ENCODE measurements at places on chromosomes 3 and 15.

- no peak for DNase-seq
Observed at GRCh38 chr3:175111036-175111435, 251.9 kb downstream of the NAALADL2 start.

DNA sequence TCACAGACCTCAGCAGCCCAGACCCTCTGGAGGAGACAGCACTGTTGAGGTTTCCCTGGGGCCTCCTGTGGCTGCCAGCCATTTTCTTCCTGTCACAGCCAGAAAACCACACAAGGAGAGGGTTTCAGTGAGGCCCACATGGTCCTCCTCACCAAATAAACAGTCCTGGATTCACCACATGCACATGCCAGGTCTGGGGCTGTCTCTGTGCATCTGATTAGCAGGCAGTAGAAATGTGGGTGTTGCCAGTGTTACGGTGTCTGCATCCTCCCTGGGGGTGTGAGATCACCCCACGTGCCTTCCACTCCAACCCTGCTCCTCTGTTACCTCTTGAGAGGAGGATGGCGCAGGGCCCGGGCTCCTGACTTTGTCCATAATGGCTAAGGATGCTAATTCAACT lies 140.4 kb downstream of the CHDH start:
- no peak for DNase-seq

DNA sequence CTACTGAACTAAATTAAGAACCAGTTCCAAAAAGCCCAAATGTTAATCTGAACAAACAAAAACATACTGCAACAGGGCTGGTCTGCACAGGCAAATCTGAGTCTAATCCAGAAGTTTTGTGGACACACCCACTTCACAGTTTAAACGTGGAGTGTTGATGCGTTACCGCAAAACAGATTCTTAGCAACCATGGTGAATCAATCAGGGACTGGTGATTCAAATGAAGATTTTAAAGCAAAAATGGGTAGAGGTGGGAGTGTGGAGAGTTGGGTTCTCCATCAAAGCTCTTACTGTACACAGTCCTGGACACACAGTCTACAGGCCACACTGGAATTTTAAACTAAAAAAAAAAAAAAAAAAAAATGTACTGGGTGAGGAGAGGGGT lies 5.2 kb downstream of the ANXA2 start:
- DNase-seq = peak; percentile 20

DNA sequence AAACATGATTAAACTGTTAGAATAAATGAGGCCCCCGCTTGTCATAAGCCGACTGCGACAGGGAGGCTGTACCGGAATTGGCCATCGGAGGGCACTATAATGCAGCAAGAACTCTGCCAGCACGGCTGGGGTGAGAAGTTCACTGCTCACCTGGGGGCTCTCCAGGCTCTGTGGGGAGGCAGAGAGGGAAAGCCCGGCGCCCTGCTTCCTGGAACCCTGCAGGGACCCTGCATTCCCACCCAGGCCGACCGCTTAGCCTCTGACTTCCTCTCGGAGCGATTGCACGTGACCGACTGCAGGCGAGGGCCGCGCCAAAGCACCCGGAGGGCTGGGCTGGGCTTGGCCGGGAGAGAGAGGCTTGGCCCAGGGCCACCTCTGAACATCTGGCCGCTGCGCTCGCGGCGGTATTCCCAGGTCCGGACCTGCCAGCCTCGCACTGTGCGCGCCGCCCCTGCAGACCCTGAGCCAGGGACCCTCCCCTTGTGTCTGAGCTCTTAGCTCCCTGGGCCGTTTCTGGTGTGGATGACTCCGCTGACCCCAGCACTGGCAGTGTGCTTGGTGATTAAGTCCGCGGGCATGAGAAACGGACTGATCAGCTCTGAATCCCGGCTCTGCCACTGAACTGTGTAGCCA lies 26.2 kb downstream of the DRD3 start:
- DNase-seq = peak; percentile 79

DNA sequence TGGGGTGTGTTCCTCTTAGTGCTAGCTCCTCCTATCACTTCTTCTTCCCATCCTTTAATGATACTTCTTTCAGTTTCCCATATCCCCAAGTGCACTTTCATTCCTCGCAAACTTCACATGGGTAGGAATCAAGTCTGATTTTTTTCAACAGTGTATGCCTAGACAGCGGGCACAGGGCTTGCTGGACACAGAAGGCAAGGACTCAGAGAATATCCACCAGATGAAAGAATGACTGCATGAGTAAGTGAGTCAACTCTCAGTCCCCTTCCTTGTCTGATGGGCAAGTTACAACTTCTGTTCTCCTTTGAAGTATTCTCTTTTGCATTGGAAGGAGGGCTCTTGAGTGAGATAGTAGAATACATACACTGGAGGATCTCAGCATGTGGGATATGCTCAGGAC lies 3.1 kb upstream of the SQOR start:
- DNase-seq = no peak

DNA sequence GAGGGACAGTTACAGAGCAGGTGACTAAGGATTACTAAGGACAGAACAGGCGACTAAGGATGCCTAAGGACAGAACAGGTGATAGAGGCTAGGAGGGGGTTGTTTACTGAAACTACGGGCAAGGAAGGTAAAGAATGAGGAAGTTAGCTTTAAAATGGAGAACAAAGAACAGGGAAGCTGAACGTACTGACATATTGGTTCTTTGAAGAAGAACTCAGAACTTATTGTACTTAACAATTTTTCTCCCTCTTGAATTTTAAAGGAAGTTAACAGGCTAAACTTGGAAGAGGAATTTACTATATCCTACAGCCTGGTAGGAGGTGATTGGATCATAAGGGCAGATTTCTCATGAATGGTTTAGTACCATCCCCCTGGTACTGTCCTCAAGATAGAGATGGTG lies 290.2 kb downstream of the SHQ1 start:
- no peak for DNase-seq

GRCh38 chr3:161305095-161305991 lies 66.0 kb downstream of the SPTSSB start:
- DNase-seq = no peak

GRCh38 chr3:57910990-57911389 lies 97.2 kb upstream of the FLNB start:
- DNase-seq = peak; percentile 13

GRCh38 chr3:129657261-129658046 lies 51.0 kb upstream of the PLXND1 start:
- no peak for DNase-seq

DNA sequence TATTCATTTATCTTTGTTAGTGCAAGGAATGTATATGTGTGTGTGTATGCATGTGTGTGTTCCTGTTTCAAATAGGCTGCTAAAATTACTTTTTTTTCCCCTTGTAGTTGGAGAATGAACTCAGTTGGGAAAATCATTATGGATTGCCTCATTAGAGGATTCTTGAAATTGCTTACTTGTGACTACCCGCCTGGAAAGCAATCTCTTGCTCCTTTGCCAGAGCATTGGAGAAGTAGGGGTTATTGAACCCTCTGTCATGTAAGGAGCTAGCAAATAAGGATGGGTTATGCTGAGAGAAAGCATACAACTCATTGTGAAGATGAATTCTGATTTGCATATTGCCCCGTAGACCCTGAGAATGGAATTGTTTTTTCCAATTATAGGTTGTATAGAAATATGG lies 474.5 kb downstream of the CADM2 start:
- DNase-seq = no peak

- DNase-seq = no peak
Observed at GRCh38 chr3:183313764-183314163, 60.7 kb downstream of the B3GNT5 start.

DNA sequence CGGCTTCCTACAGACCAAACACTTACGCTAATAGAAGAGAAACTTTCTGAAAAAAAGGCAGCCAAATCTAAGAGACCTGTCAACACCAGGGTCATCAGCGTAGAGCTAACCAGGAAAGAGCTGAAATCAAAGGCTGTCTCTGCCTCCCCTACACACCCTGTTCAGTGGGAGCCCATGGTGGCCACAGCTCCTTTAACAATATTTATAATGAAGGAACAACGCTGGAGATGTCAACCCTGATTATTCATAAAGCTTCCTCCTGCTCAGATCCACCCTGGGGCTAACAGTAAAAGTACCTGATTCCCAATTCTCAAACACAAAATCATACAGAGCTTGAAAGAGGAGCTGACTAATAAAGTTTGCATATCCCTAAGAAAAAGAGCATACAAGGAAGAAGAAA lies 133.7 kb downstream of the ANXA2 start:
- DNase-seq = no peak

DNA sequence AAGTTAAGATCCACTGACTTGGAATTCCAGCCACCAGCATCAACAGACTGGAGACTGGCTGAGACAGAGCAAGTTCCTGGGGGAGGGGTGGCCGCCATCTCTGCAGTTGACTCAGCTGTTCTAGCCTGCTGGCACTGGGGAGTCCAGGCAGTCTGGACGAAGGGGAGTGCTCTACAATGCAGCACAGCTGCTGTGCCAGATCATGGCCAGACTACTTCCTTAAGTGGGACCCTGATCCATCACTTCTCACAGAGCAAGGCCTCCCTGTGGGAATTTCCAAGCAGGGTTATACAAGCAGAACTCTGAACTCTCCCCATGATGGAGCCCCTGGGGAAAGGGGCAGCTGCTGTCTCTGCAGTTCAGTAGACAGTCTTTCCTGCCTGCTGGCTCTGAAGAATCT lies 35.2 kb downstream of the PYGO1 start:
- no peak for DNase-seq

DNA sequence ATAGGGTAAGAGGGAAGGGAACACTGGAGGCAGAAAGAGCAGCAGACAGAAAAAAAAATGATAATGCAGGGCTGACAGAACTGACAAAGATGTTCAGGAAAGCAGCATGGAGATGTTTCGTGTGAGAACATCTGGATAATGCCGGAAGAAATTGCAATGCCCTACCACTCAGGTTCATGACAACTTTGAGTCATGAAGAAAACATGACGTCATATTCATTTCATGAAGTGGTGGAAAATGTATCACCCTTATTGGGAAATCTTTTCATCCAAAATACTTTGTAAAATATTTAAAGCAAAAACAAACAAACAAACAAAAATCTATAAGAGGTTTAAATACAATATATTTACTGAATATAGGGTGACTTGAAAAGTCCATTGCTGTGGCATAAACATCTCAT lies 305.4 kb upstream of the IGF1R start:
- no peak for DNase-seq

GRCh38 chr3:64351713-64352638 lies 126.7 kb upstream of the PRICKLE2 start:
- no peak for DNase-seq

DNA sequence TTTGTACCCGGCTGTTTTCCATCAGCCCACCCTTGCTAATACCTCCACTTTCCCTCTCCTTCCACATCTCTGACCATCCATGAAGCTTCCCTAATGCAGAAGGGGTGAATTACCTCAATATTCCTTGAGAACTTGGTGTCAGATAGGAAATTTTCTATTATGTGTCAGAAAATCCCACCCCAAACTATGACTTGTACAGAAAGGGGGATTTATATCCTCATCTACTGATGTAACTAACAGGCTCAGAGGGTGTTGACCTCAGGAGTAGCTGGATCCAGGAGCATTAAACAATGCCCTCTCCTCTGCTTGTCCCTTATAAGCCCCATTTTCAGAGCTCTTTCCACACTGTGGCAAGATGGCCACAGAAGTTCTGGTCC lies 242.8 kb upstream of the TLE3 start:
- no peak for DNase-seq

- DNase-seq = no peak
Observed at GRCh38 chr15:74306781-74307217, 60.6 kb downstream of the CYP11A1 start.

DNA sequence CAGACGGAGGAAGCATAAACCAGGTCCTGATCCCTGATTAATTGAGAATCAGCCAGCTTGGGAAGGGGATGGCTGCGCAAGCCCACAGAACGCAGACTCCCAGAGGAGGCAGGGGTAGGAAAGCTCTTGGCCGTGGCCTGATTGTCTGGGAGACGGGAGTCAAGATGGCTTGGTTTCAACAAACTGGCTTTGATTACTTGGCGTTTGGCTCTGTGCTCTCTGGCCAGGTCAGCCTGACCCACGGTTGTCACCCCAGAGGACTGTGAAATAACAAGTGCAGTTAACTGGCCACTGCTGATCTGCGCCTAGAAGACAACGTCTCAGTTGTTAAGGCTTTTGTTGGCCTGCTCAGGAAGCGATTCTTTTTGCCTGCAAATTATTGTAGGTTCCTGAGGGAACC lies 387.0 kb upstream of the PROK2 start:
- DNase-seq = no peak

- DNase-seq = peak; percentile 25
Observed at GRCh38 chr3:160801386-160802118, 45.5 kb downstream of the PPM1L start.

DNA sequence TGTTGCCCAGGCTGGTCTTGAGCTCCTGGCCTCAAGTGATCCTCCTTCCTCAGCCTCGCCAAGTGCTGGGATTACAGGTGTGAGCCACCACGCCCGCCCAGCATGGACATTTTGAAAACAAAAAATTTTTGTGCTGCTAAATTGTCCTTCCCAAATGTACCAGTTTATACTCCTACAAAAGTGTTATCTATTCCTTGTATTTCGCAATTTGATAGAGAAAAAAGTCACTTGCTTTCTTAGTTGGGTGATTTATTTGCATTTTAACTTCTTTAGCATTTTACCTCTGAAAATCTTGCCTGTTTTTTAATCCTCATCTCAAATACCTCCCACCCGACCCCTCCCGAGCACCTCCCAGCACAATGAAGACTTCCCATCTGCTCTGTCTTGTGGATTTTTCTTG lies 46.8 kb downstream of the PDE8A start:
- no peak for DNase-seq

DNA sequence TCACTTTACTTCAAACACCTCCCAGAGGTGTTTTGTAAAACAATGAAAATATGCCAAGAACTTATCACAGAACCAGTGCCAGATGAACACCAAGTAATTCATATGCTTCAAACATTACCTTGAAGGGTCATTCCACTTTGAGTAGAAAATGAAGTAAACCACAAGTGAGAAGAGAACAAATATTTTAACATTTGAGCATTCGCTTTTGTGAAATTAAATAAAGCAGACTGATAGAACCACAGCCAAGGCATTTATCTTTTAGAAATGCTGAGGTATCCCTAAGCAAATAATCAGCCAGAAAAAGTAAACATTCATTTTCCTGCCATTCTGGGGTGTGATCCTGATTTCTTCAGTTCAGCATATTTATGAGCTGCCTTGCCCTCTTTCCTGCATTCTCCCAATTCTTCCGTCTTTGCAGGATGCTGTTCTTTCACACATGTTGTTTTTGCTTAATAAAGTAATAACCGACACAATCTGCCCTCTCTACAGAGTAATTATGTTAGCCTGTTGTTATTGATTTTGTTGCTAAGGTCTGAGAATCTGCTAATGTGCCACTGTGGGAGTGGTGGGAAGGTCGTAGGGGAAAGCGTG lies 235.6 kb upstream of the TGFBR2 start:
- DNase-seq = no peak
